Left ventricle myocardium superior (tissue), 1 donor: ENCODE measurements at places on chromosomes 6 and 20. TPM values are rescaled to one million over a fixed set of nuclear protein-coding genes. Genes with fewer than 3 reads are reported as not detected.

DNA sequence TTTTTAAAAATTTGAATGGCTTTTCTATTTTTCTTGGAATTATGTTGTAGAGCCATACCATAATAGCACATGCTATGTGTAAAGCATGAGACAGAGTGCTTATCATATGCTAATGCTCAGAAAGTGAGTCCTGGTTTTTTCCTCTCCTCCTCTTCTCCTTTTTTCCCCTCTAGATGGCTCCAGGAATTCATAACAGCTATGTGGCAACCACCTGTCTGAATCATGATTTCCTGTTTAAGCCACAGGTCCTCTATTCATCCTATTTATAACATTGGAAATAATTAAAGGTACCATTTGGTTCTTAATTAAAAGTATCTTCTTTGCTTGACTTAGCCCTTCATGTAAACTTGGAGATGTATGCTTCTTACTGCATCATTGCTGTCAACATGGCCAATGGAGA, 260.0 kb upstream of the MAP3K7 start:
- no peak for DNase-seq

AURKA gene
- total RNA-seq = 7.0 TPM

TNF gene
- total RNA-seq = 0.35 TPM

- DNase-seq = no peak
Observed at GRCh38 chr20:45128099-45128498, 3.8 kb upstream of the WFDC12 start.

IRF4 gene
- total RNA-seq = 0.32 TPM

DNA sequence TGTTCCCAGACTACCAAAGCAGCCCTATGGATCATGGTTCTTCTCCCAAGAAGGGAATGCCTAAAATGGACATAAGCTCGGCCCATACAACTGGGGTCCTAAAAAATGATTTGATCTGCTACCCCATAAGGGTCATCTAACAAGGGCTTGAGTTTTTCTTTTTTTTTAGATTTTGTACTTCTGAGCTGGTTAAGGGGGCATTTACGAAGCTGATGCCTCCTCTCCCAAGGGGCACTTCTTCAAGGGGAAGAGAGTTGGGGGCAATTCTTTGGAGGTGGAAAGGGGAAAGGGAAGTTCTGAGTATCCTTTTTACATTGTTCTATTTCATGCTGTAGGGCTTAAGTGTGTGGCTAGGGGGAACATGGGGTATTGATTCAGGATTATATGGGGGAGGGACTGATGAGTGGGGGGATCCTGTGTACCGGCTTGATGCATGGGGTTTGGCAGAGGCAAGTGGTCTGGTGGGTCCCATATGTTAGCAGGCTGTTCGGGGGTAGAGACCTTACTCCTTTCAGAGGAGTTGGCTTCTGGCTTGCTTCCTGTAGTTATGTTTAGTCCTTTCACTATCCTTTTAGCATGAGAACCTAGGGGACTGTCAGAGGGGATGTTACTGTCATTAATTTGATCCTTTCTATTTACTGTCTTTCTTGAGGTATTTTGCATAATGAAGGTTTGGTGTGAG, 8.1 kb upstream of the ZNFX1 start:
- DNase-seq = no peak

DNA sequence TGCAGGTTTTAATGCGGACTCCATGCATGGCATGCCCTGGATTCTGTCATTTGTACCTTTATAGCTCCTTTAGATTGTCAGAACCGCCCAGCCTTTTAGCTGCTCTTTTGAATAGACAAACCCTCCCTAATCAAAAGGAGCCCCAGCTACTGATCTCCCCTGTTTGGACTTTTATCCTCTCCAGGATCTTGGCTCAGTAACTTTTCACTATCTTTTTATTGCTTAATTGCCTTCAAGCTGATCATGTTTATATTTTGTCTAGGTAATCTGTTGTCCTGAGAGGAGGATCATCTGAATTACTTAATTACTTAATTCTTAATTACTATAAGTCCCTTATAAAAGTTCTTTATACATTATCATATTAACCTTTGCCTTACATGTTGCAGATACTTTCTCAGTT, 93.2 kb downstream of the HIVEP1 start:
- DNase-seq = no peak

GRCh38 chr20:958936-959815, 42.9 kb downstream of the RSPO4 start:
- no peak for DNase-seq

- no peak for DNase-seq
Observed at GRCh38 chr6:139376604-139377218, 2.3 kb upstream of the CITED2 start.

GRCh38 chr20:19601126-19601810, 156.8 kb upstream of the RIN2 start:
- DNase-seq = no peak

DNA sequence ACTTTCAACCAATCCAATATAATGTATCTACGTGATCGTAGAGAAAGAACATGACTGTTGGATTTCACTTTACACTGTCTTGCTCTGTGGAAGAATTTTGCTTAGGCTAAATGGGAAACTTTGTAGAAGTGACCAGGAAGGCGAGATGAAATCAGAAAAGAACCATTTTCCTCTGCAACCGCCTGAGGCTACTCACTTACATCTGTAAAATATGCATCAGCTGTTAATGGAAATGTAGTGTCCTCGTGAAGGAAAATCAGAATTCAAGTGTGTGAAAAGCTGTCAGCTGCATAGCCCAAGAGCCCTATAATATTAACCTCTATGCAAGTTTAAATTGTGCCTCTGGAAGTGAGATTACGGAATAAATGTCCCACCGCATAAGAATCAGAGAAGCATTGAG, 277.9 kb downstream of the C6orf118 start:
- DNase-seq = no peak

CYP24A1 gene
- not detected for total RNA-seq

CRISP3 gene
- not detected for total RNA-seq
